ENCODE measurements at places on chromosomes 11 and 22.

GRCh38 chr11:45444796-45445195 lies 158.7 kb upstream of the SYT13 start:
- no peak for DNase-seq

DNA sequence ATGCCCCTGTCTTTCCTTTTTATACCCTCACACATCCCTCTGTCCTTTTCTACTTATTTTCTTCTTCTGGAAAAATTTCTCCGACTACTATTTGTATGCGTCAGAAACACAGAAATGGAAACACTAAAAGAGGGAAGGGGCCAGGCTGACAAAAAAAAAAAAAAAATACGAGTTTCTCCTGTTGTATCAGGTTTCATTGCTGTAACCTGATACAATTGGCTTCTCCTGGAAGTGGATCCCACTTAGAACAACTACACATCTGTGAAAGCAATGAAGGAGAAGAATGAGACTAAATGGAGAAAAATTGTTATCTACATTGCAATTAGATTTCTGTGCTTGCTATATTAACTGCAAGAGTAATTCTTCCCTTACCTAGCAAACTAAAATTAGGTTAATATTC lies 393.9 kb downstream of the GUCY1A2 start:
- peak; percentile 55 for DNase-seq

- DNase-seq, result no peak
Observed at GRCh38 chr11:109076870-109077269, 345.1 kb upstream of the C11orf87 start.

GRCh38 chr11:64715110-64715509 lies 7.9 kb downstream of the NRXN2 start:
- DNase-seq, result no peak

- no peak for DNase-seq
Observed at GRCh38 chr11:19419021-19419750, 178.4 kb upstream of the E2F8 start.

DNA sequence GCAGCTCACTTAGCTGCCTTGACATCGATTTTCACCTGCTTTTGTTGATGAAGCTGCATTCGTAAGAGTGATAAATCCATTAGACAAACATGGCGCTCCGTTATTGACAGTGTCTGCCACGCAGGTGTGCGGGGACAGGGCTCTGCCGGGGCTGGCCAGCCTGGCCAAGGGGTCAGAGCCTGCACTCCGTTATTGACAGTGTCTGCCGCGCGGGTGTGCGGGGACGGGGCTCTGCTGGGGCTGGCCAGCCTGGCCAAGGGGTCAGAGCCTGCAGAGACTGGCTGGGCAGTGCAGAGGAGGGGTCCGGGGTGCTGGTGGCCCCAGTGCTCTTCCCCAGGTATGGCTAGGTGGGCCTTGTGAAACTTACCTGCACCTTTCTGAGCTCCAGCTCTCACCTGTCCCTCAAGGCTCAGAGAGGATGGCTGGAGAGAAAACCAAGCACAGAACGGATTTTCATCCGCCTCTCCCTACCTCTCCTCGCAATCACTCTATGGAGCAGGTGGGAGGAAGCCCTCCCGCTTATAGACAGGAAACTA lies 101.6 kb upstream of the B3GAT1 start:
- DNase-seq, result no peak

DNA sequence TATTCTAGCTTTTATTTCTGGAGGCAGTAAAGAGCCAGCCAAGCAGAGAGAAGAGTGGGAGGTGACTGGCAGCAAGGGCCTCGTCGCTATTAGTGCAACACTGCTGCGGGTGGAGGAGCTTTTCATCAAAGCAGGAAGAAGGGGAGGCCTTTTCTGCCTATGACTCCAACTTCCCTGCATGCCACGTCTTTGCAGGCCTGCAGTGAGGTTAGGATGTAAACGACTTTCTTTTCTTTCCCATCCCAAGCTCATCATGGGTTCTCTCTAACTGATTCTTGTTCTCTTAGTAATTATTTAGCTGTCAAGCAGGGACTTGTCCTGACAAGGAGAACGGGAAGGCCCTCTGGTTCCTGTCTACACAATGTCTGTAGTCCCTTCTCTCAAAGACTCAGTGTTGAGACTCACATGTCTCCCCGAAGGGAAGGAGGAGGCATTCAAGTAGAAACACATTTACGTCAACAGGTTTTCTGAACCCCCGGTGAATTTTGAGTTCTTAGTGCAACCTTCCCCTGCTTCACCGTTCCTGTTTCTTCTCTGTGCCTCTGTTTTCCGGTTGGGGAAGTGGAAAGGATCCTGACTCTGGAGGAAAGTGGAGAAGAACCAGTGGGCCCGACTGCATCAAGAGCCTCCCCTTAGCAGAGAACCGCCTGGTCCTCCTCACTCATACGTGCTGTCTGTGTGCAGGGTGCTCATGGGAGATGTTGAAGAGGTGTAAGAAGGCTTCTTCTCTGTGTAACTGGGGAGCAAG lies 56.9 kb downstream of the PACS1 start:
- peak; percentile 38 for DNase-seq

- peak; percentile 17 for DNase-seq
Observed at GRCh38 chr11:23311986-23312940, 452.0 kb upstream of the CCDC179 start.

DNA sequence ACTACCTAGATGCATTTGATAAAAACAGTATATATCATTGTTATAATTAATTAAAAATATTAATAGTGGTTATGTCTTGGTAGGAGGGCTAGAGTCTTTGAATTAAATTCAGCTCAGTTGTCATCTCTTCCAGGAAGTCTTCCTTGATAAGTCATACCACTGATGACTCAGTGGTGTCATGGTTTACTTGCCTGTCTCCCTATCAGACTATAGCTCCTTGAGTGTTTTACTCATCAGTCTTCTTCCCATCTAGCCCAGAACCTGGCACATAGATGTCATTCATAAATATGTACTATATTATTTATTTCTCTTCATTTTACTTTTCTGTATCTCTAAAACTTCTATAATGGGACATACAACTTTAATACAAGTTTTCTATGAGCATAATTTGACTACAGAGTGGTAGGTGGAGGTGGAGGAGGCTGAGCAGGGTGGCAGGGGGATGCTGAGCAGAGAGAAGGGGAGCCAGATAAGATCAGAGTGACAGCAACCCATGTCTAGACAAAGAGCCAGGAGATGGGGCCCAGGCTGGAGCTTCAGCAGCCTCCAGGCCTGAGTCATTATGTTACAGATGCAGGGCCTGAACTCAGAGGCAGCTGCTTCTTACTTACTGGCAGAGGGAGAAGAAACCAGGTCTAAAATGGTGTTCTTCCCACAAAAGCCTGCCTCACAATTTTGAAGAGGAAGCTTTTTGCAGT lies 82.3 kb upstream of the PHOX2A start:
- DNase-seq, result no peak

- DNase-seq, result no peak
Observed at GRCh38 chr11:131278472-131278871, 91.9 kb upstream of the NTM start.

DNA sequence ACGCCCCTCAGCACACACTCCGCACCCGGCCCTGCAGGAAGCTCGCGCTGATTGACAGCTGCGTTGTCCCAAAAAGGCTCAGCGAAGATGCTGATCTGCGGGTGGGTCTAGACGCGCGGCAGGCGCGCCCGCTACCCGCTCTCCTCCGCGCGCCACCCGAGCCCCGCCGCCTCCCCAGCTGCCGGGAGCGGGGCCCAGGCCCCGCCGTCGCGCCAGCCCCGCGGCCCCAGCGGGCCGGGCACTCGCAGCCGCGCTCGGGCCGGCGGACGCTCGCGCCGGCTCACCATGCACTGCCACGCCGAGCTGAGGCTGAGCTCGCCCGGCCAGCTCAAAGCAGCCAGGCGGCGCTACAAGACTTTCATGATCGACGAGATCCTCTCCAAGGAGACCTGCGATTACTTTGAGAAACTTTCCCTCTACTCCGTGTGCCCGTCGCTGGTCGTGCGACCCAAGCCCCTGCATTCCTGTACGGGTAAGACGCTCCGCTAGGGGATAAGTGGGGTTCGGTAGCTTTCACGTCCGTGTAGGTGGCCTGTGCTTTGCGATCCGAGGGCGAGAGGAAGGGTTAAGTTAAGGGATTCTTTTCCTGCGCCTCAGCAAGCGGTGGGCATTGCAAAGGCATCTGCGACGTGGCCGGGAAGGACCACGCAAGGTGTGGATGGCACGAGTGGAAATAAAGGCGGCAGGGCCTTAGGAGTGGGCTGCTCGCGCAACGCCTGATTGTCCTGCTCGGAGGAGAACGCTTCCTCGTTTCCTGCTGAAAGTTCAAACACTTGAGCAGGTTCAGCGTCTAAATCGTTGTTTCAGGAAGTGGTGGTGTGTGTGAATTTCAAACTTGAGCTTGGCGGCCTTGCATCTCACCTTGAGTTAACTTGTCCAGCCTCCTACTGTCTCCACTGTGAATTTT lies at the start of gene BARX2:
TSS of gene BARX2 (plus strand) at position 98 of the 907 bp plus-strand sequence. CDS start at position 286, 188 bp downstream.
- DNase-seq, result peak; percentile 81

GRCh38 chr11:78161962-78162371 lies 22.5 kb upstream of the ALG8 start:
- DNase-seq, result no peak

- DNase-seq, result no peak
Observed at GRCh38 chr11:112773264-112773663, 188.0 kb upstream of the NCAM1 start.

GRCh38 chr11:79219186-79220045 lies 221.4 kb downstream of the TENM4 start:
- no peak for DNase-seq

DNA sequence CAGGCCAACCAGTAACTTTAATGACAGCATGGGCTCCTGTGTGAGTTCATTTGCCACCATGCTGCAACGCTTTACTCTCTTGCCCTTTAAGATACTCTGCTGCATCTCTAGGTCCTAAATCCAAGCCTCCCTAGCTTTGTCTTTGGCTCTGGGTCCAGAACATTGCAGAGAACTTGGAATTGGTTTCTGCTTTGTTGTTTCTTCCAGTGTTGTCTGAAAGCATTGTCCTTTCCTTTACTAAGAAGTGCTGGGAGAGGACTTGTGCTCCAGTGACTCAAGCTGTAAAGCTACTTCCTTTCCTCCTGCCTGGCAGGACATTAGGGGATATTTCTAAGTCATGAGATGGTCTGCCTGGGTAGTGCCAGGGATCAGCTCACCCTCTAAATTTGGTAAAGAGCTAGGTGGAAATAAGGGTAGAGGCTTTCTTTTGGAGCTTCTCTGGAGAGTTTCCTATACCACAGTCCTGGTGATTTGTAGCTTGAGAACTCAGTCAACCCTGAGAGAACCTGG lies 202.5 kb upstream of the CADM1 start:
- no peak for DNase-seq

- DNase-seq, result peak; percentile 16
Observed at GRCh38 chr11:117570701-117571100, 226.3 kb downstream of the DSCAML1 start.

DNA sequence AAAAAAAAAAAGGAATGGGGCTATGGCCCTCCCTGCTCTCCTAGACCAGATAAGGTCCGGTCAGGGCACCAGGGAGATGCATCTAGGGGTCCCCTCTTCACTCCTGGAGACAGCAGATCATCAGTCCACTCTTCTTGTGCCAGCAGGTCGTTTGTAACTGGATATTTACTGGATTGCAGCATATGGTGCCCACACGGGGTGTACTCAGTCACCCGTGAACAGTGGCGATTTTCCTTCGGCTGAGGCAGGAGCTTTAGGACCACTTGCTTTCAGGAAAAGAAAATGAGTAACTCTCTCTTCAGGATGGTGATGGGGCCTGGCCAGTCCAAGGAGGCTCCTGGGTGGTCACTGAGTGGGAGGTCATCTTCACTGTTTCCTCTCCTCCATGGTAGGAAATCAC lies 38.3 kb upstream of the RAB1B start:
- DNase-seq, result no peak

GRCh38 chr11:15157181-15157580 lies 42.5 kb downstream of the INSC start:
- no peak for DNase-seq

GRCh38 chr11:7281079-7281478 lies 29.4 kb downstream of the SYT9 start:
- no peak for DNase-seq

GRCh38 chr11:81497202-81497804 lies 1236.4 kb downstream of the FAM181B start:
- DNase-seq, result peak; percentile 50

DNA sequence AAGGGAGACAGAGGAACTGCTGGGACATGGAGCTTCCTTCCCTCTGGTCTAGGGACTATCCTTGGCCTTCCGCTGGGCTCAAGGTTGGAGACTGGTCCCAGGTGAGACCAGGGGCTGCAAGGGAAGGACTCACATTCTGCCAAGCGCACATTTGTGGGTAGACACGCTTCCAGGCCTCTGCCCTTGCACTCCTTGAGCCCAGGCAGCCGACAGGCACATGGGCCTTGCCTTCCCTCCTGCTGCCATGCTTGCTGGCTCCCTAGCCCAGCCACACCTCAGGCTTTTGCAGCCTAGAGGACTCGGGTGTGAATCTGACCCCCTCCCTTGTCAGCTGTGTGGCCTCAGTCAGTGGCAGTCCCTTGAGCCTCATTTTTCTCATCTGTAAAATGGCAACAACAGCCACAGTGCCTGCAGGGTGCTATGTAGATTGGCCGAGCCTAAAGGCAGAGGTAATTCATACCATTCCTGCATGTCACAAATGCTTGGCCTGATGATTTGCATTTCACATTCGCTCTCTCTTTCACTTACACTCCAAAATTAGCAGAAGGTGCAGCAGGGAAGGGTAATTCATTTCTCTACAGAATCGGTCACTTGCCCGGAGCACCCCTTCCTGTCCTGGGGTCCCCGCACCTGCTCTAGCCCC lies 57.6 kb upstream of the NECTIN1 start:
- DNase-seq, result no peak

- no peak for DNase-seq
Observed at GRCh38 chr11:118142809-118143208, 9.8 kb downstream of the SCN4B start.

DNA sequence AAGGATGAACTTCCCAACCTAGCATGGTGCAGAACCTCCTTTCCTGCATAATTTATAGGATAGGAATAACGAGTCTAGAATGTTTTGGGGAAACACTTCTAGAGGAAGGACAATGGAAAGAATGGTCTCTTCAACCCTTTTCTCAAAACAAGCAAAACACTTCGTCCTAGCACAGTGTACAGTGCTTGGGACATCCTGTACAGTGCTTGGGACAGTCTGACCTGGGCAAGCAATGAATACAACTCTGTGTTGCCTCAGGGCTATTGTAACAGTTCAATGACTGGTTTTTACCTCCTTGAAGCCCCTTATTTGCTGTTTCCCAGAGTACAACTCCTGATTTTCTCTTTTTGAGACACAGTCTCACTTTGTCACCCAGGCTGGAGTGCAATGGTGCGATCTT lies 1.6 kb upstream of the ADAMTS8 start:
- no peak for DNase-seq

DNA sequence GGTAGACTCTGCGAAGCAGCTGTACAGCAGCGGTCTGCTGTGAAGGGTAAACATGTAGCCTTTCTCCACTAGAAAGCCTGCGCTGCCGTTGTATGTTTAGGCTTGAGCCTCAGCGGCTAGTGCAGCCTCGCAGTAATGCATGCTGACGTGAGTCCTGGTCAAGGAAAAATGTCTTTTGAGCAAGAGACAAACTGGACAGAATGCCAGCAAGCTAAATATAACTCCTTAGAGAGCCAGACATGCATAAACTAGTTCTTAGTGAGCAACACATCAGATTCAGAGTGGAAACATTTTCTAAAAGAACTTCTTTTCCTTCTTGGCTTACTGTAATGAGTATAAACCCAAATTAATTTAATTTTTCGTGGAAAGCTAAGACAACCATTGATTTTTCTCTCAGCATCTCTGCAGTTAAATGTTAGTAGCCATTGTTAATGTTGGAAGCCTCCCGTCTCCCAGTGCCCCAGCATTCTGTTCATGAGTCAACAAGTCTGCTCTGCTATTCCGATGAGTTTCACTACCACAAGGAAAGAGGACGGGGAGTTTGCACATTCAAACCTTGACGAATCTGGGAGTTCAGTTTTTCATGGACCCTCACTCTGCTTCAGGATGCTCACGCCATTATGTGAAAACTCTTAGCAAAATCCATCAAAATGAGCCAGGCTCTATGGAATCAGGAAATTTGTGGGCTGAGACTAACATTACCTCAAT lies 51.4 kb downstream of the JAM3 start:
- no peak for DNase-seq

Measured in NCI-H1105 treated with DMSO at 0.1 percent for 48 hours (cell line).